ENCODE measurements at places on chromosomes 13 and 19.
A peak's percentile ranks its signal among the peaks of the same experiment; 100 is the strongest.

- DNase-seq, result no peak
Measured at GRCh38 chr13:28854657-28855056, 34.5 kb downstream of the MTUS2 start.

DNA sequence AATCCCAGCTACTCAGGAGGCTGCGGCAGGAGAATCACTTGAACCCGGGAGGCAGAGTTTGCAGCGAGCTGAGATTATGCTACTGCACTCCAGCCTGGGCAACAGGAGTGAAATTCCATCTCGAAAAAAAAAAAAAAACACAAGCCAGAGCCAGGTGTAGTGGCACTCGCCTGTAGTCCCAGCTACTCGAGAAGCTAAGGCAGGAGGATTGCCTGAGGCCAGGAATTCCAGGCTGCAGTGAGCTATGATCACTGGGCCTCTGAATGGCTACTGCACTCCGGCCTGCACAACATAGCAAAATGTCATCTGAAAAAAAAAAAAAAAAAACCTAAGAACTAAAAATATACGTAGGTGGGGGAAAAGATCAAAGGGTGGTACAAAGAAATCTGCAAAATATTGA is 19.4 kb downstream of the EPS15L1 start:
- DNase-seq, result no peak

- no peak for DNase-seq
Measured at GRCh38 chr13:77033717-77034302, 6.9 kb upstream of the FBXL3 start.

GRCh38 chr13:31875134-31875533 is 135.8 kb downstream of the RXFP2 start:
- DNase-seq, result no peak

- DNase-seq, result no peak
Measured at GRCh38 chr13:54445453-54445852, 1416.8 kb downstream of the OLFM4 start.

DNA sequence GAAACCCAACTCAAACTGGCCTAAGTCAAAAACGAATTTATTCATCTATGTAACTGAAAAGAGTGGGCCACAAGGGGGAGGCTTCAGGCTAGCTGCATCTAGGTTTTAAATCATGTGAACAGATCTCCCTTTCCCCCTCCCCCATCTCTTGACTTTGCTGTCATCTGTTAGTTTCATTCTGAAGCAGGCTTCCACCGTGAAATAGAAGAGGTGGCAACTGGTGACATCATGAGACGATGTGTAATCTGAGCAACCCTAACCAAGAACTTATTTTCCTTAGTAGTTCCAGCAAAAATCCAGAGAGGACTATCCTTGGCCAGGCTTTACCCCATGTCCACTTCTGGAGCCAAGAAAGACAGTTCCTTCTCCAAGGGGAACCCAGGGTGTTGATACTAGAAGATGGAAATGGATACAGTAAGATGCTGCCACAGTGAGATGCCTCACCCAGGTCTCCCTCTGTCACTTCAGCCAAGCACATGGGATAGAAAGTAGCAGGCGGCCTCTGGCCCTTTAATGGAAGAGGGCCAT is 9.4 kb downstream of the SAMD4B start:
- peak; percentile 94 for DNase-seq

- DNase-seq, result no peak
Measured at GRCh38 chr19:531753-532560, at the start of gene CDC34. CDC34 (plus strand) TSS chr19:531760; CDS start chr19:531932, 172 bp downstream.

DNA sequence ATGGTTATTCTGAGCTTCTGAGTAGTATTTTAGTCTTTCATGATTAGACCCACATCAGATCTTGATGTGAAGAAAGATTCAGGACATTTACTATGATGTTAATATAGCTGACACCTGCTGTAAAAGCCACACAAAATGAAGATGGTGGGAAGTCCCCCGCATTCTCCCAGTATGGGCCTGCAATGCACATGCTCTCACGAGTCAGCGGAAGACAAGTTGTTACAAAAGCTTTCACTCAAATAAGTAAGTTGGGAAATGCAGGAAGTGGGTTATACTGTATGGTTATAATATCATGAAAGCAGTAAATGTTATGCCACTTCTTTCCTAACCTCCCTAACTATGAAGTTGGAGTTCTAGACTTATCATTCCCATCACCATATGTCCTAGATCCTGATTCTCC is 171.9 kb downstream of the KLF5 start:
- DNase-seq, result no peak

GRCh38 chr19:35346193-35347052 is 1.3 kb upstream of the FFAR1 start:
- DNase-seq, result no peak

DNA sequence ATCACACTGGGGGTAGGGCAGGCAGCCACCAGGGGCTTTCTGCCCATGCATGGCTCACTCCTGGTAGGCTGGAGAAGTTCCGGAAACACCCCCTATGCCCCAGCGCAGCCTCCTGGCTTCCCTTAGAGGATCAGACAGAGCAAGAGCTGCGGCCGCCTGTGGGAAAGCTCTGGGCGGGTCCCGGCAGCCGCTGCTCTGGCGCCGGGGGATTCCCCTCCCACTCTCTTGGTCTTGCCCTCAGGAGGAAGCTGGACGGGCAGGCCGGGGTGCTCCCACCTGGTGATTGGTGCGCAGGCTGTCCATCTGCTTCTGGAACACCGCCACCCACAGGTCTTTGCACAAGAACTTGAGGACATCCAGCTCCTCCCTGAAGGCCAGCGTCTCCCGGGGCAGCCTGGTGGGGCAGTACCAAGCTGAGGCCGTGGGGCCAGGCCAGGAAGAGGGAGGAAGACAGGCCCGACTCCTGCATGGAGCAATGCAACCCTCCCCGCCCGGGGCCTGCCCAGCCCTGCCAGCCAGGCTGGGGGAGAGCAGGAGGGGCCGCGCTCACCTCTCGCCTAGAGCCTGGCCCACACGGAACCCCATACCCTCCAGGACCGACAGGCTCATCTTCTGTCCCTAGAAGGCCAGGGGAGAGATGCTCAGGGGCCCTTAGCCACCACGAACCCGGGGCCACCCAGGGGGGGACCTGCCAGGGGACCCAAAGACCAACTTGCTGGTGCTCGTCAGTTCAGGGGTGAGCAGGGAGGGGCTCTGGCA is 4.0 kb upstream of the NKPD1 start:
- DNase-seq, result peak; percentile 77

DNA sequence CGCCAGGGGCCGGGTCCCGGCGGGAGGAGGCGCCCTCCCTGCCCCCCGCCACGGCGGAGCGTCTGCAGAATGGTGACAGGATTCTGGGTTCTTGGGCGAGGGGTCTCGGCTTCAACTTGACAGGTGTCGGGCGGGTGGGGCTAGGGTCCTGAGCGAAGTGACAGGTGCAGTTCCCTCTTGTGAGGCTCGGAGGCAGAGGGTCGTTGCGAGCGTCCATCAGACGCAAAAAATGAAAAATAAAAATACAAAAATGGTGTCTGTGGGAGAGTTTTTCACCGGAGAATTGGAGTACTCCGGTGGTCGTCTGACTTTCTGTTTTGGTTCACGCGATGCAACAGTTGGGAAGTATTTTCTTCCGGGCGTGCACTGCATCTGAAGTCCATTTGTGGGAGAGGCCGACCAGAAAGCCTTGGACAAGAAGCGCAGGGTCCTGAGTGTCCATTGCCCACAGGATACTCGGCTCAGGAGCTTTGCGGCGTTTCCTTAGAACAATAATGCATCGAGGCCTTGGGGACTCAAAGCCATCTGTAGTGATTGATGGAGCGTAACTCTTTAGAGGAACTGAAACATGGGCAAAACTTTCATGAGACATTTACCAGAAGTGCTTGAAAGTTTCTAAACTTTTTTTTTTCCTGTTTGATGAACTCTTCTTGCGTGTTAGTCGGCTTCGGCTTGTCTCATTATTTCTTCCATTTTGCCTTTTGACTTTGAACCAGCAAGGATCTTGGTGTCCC is 759 bp downstream of the RB1 start:
- peak; percentile 70 for DNase-seq

DNA sequence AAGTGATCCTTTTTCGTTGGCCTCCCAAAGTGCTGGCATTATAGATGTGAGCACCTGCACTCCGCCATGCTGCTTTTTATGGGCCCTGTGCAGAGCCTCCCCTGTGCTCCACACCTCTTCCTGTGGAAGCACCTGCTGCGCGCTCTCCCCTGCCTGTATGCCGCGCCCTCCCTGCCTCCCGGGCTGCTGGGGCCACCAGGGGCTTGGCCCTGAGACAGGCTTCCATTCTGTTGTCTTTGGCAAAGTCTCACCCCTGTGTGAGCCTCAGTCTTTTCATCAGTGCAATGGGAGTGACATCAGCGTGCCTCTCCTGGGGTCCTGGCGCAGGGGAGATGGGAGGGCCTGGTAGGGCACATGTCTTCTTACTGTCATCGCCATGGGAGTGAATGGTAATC is 1.3 kb downstream of the FAM174C start:
- DNase-seq, result no peak

DNA sequence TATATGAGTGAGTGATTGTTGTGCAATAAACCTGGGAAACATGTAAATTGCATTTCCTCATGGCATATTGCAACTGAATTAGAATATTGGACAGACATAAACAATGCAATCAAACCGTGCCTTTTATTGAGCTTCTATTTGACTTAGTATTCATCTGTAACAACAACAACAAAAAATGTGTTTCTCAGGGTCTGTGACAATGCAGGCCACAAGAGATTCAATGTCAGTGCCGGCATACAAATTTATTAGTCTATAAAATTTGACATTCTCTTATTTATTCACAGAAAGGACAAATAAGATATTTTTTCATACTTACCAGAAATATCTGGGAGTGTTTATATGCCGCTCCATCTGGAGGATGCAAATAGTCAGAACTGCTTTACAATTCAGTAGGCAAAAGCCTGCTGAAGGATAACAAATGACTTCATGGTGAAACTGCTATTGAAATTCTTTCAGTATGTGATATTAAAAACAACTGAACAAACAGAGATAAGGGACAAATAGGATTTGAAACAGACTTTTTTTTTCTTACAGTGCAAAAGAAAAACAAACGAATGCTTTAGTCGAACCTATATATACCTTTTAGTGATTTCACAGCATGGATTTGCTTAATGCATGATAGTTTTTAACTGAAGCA is 77.2 kb downstream of the DACH1 start:
- no peak for DNase-seq

DNA sequence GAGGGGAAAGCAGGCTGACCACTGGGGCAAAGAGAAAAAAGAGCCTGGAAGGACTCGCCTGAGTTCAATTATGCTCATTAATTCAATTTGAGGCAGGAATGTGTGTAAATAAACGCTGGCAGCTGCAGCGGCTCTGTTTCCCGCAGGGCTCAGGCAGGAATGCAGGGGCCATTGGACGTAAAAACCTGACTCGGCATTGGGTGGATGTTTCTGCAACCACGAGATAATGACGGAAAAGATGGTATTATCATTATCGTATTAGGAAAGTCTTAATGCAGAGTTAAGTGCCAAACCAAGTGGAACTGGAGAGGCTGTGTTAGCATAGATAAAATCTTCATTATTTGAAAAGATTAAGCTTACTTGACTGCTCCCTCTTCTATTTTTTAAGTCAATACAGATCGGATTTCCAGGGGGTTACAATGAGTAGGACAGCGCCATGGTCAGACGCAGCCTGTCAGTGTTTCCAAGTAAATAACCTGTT is 169.8 kb downstream of the SHISA2 start:
- DNase-seq, result no peak

GRCh38 chr13:40344270-40345148 is 321.9 kb downstream of the FOXO1 start:
- DNase-seq, result no peak

GRCh38 chr13:45068036-45069001 is 52.0 kb upstream of the GTF2F2 start:
- DNase-seq, result no peak

DNA sequence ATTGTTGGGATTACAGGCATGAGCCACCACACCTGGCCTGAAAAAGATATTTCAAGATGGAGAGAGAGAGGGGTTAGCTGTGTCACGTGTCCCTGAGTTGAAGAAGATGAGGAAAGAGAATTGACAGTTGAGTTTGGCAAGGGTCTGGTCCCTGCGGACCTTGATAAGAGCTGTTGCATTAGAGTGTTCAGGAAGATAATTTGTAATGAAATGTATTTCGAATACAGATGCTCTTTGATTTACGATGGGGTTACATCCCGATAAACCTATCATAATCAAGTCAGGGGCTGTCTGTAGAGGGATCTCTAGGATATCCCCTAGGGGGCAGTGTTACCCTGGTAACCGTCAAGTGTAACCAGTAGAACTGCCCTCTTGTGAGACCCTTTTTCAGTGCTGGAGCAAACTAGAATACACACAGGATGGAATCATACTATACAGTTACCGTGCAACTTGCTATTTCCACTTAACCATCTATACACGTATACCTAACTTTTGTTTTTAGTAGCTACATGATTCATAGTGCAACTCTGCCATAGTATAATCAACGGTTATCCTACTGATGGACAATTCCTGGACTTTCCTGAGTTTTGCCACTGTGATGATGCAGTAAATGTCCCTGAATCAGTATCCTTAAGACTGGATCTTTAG is 1.5 kb upstream of the ELOF1 start:
- peak; percentile 100 for DNase-seq

- no peak for DNase-seq
Measured at GRCh38 chr13:28426381-28426780, 68.5 kb downstream of the FLT1 start.

DNA sequence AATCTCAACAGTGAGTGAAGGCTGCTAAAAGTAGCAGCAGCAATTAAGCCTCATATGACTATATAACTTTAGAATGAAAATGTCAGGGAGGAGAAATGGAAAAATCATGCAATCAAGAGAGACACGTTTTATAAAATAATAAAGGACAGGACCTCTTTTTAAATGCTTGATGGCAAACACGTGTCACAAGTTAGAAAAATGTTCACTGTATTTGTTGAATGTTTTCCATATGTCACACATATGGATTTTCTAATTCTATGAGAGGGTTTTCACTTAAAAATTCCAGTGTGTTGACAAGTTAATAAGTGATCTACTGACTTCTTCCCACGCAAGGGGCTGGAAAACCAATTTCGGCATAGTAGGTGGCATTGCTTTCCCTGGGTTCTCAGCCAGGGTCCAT is 27.7 kb upstream of the KCTD12 start:
- DNase-seq, result no peak

GRCh38 chr19:11699931-11700794 is 38.6 kb downstream of the ZNF823 start:
- peak; percentile 84 for DNase-seq

DNA sequence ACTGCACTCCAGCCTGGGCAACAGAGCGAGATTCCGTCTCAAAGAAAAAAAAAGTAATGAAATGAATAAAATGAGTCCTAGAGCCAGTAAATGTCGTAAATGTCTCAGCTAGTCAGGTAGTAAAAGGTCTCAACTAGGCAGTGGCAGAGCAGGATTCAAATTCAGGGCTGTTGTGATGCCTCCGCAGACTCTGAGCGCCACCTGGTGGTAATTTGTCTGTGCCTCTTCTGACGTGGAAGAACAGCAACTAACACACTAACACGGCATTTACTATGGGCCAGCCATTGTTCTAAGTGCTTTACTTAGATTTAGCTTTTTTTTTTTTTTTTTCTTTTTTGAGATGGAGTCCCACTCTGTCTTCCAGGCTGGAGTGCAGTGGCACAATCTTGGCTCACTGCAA is 30.2 kb downstream of the CYP2F1 start:
- peak; percentile 91 for DNase-seq

GRCh38 chr13:34793301-34793700 is 148.8 kb upstream of the NBEA start:
- DNase-seq, result no peak

Measured in OCI-M1 (cell line).